ENCODE measurements at places on chromosomes 12 and 14.

DNA sequence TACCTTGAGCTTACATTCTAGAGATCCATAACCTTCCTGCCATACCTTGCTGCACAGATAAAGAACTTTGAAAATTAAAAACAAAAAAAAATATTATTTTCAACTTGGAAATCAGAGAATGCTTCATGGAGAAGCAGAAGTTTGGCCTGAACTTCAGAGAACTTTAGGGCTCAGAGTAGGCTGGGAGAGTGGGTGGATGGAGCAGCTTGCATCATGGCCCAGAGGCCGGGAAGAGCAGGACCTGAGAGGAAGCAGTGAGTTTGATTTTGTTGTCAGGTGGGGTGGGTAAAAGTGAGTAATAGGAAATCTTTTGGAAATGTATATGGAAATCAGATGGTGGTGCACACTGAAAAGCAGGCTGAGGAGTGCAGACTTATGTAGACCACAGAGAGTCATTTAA, 228.5 kb upstream of the KRR1 start:
- DNase-seq = no peak

- no peak for DNase-seq
These were observed 58.4 kb downstream of the SLC25A21 start for GRCh38 chr14:37114002-37114401.

DNA sequence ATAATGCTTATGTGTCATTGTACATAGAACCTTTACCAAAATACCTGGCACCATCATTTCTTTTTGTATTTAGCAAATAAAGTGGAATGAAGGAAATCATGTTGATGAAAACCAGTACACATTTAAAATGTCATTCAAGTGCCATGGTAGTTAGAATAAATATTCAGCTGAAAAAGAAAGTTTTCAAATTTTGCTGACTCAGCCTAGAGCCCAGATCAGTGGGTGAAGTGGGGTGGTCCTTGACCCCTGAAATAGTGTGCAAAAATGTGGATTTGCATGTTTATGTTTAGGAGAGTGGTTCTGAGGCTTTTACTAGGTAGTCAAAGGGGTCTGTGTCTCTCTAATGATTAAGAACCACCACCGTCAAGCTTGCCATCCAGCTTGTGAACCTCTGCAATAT, 418.7 kb downstream of the ETNK1 start:
- no peak for DNase-seq

- no peak for DNase-seq
These were observed 8.0 kb downstream of the AGAP2 start for GRCh38 chr12:57730336-57731067.

GRCh38 chr12:11746940-11747716, 97.7 kb downstream of the ETV6 start:
- no peak for DNase-seq

GRCh38 chr14:76954394-76955190, 73.9 kb downstream of the IRF2BPL start:
- DNase-seq = no peak

DNA sequence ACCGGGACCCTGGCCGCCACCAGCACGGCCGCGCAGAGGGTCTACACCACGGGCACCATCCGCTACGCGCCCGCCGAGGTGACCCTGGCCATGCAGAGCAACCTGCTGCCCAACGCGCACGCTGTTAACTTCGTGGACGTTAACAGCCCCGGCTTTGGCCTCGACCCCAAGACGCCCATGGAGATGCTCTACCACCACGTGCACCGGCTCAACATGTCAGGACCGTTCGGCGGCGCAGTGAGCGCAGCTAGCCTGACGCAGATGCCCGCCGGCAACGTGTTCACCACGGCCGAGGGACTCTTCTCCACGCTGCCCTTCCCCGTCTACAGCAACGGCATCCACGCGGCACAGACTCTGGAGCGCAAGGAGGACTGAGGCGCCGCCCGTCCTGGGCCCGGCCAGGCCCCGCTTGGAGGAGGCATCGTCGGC, 150.1 kb downstream of the EGLN3 start:
- DNase-seq = no peak

DNA sequence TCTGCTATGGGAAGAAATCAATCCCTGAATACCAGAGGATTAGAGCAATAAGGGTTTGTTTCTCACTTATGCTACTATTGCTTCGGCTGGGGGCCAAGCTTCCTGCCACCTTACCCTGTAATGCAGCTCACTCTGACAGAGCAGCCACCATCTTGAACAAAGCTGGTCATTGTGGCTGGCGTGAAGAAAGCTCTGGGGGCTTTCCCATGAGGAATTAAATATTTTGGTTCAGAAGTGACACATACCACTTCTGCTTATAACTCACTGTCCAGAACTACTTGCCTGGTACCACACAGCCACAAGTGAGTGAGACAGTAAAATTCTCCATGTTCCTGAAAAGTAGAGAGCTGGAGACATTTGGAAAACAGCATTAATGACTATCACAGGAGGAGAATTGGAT, 82.6 kb downstream of the GALNT8 start:
- DNase-seq = no peak

DNA sequence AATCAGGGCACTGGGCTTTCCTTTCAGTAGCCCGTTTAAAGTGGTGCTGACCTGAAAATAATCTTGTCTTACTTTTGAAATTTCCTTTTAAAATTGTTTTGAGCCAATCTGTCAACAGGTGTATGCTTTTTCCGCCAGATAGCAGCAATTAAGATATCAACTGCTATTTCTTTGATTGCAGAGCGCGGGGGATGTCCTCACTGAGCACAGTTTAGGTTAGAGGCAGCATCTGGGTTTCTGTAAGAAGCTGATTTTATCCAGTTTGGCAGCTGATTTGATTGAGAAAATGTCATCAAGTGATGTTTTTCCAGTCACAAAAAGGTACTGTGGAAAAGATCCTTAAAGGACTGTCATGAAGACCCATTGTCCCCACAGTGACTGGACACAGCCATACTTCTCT, 371.8 kb downstream of the ADAMTS20 start:
- no peak for DNase-seq

DNA sequence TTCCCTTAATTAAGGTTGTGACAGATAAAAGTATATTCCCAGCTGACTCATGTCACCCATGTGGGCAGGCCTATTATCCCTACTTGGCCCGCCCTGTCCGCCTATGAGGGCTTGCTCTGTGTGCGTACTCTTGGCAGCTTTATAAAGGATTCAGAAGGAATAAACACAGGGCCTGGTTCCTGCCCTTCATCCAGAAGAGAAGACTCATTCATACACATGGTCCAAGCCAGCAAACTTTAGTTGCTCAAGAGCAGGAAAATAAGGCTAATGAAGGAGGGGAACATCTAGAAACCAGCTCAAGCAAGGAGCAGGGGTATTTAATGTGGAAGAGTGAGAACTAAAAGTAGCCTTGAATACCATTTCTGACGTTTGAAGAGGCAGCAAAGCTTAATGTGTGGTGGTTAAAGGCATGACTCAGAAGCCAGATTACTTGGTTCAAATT, 141.9 kb downstream of the CRADD start:
- peak; percentile 78 for DNase-seq

DNA sequence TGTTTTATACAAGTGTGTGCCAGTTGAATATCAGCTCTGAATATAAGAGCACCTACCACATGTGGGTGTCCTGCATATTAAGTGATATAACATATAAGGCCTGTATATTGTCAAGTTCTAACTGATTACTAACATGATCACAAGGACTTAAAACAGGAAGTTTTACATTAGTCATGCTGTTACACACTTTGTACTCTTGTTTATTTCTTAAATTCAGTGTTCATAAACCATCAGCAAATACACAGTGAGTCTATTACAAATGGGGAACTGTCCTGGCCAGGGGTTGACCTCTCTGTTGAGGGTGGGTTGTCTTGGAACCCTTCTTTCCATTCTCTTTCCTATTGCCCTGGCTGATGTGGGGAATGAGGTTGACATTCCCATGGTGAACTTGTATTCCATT, 19.1 kb downstream of the HELB start:
- no peak for DNase-seq

DNA sequence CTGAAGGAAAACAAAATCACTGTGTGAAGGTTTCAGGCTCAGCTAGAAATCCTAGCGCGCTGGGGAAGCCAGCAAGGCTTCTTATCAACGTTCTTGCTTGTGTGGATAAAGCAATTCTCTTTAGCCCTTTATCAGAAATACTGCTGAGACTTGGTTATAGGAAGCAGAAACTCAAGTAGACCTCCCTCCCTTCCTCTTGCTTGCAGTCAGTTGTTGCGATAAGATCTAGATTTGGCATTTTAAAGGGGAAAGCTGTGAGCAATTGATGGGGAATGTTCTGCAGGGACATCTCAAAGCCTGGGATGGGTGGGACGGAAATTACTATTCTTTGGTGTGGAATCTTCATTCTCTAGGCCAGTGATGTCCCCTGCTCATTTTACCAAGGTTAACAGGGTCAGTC, 76.4 kb upstream of the ANO4 start:
- no peak for DNase-seq

GRCh38 chr14:63513756-63514155, 29.4 kb downstream of the PPP2R5E start:
- DNase-seq = no peak

DNA sequence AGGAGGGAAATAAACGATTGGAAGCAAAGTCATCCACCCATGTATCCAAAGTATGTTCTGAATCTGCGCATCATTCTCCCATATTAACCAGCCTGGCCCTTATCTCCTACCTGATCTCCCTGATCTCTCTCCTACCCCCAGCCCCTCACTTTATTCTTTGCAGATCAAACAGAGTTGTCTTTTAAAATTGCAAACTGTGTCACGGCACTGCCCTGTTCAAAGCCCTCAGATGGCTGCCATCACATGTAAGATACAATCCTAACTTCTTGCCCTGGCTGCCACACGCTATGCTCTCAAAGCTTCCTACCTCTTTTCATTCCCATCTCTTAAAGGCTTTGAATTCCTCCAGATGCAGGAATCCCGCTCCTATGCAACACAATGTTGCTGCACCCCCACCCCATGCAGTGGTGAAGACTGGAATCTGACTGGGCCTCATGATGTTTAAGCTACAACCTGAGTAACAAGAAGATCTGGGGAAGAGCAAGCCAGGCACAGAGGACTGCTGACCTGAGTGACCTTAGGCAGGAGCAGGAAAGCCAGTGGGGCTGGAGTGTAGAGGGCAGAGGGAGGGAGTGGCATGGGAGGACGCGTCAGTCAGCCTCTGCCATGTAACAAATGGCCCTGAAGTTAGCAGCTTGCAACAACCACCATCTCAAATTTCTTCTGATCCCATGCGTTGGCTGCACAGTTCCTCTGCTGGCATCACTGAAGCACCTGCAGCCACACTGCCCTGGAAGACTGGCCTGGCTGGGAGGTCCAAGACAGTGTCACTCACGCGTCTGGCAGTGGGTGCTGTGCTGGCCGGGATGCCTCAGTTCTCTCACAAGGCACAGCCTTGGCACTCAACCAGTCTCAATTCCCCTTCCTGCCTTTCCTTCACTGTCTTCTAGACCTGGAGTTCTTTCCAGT, 382.8 kb downstream of the BCL11B start:
- DNase-seq = no peak

GRCh38 chr14:57212919-57213318, 55.8 kb downstream of the EXOC5 start:
- no peak for DNase-seq

DNA sequence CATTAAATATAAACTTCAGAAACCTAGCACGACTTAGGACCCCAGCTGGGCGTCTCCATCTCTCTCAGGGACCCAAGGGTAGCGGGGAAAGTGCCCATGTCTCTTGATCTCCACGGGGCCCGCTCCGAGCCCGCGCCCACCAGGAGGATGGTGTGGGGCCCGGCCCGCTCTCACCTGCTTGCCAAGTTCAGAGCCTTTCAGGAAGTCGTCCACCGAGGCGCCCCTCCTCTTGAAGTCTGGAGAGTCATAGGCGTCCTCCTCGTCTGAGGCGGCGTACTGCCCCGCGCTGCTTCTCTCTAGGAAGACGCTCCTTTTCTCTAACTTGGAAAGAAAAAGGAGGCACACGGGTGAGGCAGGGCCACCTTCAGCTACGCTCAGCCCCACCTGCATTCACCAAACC, 96.9 kb downstream of the PIWIL1 start:
- DNase-seq = no peak

DNA sequence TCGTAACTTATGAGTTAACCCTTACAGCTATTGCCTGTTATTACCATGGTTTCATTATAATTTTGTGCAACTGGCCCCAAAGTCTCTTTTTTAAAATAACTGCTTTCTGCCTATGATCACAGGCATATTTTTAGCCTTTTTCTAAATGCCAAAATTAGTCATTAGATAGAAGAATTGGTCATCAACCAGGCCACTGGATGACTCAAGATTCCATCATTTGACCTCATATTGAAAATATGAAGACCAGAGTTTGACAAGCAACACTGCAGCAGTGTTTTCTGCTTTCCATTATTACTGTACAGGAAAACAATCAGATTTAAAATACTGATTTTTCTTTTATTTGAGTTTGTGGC, 54.7 kb upstream of the OTOGL start:
- DNase-seq = no peak

DNA sequence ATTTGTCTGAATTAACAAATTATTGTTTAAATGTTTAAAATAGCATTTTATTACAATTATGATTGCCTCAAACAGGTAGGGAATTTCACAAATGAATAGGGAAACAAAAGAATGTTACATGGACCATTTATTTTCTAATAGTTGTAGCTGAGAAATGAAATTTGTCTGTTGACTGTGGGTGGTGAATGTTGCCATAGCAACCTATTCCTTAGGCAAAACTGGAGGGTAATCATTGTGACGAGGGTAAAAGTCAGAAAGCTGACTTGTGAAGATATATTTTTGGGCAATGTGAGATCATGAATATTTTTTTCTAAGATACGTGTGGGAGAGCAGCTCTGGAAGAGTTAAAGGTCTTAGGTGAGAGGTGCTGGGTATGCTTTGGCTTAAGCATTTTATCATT, 24.2 kb upstream of the CLEC14A start:
- no peak for DNase-seq

DNA sequence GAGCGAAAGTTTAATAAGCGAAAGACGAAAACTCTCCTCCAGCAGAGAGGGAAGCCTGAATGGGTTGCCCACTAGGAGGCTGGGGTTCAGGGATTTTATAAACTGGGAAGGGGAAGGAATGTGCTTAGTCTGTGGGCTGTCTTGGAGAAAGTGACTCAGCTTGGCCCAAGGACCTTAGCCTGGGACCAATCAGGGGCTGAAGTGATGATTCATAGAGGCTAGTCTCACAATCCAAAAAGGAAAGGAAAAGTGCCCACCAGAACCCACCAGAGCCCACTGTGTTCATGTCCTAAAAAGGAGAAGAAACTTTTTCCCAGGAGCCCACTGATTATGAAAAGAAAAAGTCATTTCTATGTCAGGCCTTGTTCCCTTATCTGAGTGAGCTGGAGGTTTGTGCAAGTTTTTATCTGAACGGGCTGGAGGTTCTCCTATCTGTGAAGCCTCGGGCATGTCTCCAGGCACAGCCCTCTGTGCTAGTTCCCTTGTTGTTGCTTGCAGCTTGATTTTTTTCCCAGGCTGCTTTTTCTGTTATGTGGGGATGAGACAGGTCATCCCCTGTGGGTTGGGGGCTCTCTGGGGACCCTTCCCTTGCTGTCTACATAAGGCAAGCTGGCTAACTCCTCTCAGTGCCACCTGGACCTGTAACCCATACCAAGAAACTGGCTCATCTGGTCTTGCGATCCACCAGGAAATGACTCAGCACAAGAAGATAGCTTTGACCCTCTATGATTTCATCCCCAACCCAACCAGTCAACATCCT, 8.3 kb upstream of the GOLGA5 start:
- no peak for DNase-seq

- no peak for DNase-seq
These were observed 60.3 kb downstream of the TESC start for GRCh38 chr12:117038919-117039318.
